Mucosa of gallbladder (tissue), 1 donor: ENCODE measurements at places on chromosomes 5 and 9. TPM values are rescaled to one million over a fixed set of nuclear protein-coding genes. Genes with fewer than 3 reads are reported as not detected.

DNA sequence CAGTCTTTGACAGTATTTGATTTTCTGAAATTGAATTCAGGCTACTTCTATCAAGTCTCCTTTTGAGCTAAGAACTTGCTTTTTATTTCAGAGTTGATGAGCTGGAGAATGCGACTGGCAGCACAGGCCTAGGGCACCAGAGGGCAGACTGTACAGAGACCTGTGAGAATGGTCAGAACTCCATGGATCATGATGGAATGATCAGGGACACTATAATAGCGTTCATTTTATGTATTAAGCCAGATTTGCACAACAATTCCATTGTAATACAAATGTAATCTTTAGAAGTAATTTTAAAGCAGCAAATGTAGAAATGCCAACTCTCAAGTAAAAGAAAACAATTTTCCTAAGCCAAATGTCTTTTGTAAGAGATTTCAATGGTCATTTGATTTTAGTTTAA lies 902.4 kb downstream of the NR2F1-AS1 start:
- DNase-seq: no peak

The IL3 gene
- not detected for total RNA-seq

The POLR3G gene
- 1.2 TPM for total RNA-seq

The NTNG2 gene
- 3.5 TPM for total RNA-seq

The GABRA1 gene
- total RNA-seq: not detected

The MEIKIN gene
- total RNA-seq: not detected
